Uterine smooth muscle cell (primary cell): ENCODE measurements at places on chromosomes 12 and 14. TPM values are rescaled to one million over a fixed set of nuclear protein-coding genes. Genes with fewer than 3 reads are reported as not detected.

SPATA7 gene
- 13.7 and 16.5 TPM in 2 replicates for total RNA-seq

MGP gene
- total RNA-seq, result 4.0 and 45.0 TPM in 2 replicates

SNRPF gene
- total RNA-seq, result 16.6 and 21.1 TPM in 2 replicates

SLC39A5 gene
- 1.00 TPM in 1 of 2 replicates, not detected in the other for total RNA-seq

PRICKLE1 gene
- 15.1 and 20.7 TPM in 2 replicates for total RNA-seq

TEX52 gene
- total RNA-seq, result 0.12 TPM in 1 of 2 replicates, not detected in the other

ESPL1 gene
- 4.2 and 13.4 TPM in 2 replicates for total RNA-seq

PAX9 gene
- under 0.01 and 0.11 TPM in 2 replicates for total RNA-seq

TMPRSS12 gene
- not detected in 2 replicates for total RNA-seq

ENDOU gene
- total RNA-seq, result under 0.01 and 0.11 TPM in 2 replicates

FAM181A gene
- total RNA-seq, result not detected in 2 replicates

LRRC10 gene
- not detected in 2 replicates for total RNA-seq

LRR1 gene
- 13.7 and 45.5 TPM in 2 replicates for total RNA-seq

KLRC1 gene
- not detected in 2 replicates for total RNA-seq

LBHD2 gene
- total RNA-seq, result not detected in 2 replicates

CMA1 gene
- not detected in 2 replicates for total RNA-seq
